Lower leg skin (tissue), 4 donors: ENCODE measurements at places on chromosomes 16 and 17. TPM values are rescaled to one million over a fixed set of nuclear protein-coding genes. Genes with fewer than 3 reads are reported as not detected.

GRCh38 chr17:66799849-66800537 lies 34.9 kb upstream of the CACNG5 start:
- no peak for DNase-seq

- no peak for DNase-seq
Observed at GRCh38 chr17:77036841-77037381, 103.9 kb upstream of the SEC14L1 start.

DNA sequence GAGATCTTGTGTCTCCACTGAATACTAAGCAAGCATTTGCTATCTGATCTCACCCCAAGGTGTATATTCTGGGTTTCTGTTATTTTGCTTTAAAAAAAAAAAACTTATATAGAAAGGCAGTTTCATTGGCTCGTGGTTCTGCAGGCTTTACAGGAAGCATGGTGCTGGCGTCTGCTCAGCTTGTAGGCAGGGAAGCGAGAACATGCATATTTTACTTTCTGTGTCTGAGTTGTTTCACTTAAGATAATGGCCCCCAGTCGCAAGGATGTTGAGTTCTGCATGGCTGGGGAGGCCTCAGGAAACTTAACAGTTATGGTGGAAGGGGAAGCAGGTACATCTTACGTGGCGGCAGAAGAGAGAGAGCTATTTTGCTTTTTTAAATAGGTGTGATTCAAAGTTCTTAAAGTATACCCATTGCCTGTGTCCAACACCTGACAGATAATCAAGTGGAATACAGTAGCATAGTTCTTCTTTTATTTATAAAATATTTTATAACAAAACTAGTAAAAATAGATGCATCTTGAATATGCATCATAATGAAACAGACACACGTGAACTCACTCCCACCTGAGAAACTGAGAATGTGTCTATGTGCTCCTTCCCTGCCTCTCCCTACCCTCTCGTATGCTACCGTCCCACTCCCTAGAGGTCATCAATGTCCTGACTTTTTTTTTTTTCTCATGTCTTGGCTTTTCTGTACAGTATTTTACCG lies 15.4 kb upstream of the ARHGAP17 start:
- DNase-seq: no peak

- no peak for DNase-seq
Observed at GRCh38 chr17:41212524-41213169, 13.8 kb upstream of the KRTAP9-2 start.

The RCVRN gene
- 0.27 TPM for total RNA-seq
